ENCODE measurements at places on chromosomes 7 and 10. TPM values are rescaled to one million over a fixed set of nuclear protein-coding genes. Genes with fewer than 3 reads are reported as not detected.

DNA sequence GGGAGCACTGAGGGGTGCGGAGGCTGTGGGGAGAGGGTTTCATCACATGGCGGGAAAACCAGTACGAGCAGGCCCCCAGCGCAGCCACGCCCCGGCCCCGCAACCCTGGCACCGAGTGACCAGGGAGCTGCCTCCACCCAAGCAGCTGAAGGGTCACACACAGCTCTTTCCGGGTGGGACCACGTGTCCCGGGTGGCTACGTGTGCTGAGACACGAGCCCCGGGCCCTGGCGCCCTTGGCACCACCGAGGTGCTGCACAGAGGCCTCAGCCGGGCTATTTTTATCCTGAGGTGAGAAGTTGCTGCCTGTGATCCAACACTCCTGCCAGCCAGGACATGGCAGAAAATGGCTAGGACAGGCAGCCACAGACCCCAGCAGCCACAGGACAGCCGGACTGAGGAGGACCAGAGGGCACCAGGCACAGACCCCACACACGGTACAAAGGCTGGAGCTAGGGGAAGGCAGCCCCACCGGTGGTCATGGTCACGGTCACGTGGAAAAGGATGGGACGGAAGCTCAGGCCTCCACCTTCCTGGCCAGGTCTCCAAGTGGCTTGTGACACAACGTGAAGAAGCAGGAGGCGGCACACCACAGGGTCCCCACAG lies 223.7 kb downstream of the MAD1L1 start:
- H3K27ac ChIP-seq, result no peak overlapping the region
- peaks cover 11% of the 10 kb centered on the region for H3K36me3 ChIP-seq
- DNase-seq, result no peak
- H3K4me1 ChIP-seq, result peaks cover 16% of the 10 kb centered on the region

DNA sequence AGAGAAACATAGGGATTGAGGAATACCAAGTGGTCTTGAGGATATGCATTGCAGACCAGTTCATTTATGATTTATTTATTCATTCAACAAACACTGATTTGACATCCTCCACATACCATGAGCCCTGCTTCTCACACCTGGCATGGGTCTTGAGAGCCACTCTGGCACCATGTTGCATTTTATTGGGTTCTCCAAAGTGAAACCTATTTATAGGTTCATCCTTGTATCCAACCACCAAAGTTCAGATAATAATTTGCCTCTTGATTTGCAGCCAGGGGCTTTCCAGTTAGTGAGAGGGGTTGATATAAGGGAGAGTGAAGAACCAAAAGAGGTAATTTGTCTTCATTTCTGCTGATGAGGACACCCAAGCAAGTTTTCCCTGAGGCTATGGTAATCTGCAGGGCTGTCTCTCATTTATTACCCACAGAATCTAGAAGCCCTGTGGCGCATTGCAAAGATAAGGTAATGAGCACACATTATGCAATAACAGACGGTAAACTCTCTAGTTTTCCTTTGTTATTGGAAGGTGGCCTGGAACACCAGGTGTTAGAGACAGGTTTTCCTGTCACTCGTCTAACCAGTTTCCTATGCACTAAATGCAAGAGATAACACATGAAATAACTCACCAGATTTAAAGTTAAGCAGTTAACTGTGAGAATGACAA lies 28.8 kb upstream of the ICA1 start:
- H3K4me1 ChIP-seq, result no peaks in the 10 kb centered on the region
- H3K36me3 ChIP-seq, result no peaks in the 10 kb centered on the region
- no peak overlapping the region for H3K27ac ChIP-seq
- H3K4me3 ChIP-seq, result no peak overlapping the region

DNA sequence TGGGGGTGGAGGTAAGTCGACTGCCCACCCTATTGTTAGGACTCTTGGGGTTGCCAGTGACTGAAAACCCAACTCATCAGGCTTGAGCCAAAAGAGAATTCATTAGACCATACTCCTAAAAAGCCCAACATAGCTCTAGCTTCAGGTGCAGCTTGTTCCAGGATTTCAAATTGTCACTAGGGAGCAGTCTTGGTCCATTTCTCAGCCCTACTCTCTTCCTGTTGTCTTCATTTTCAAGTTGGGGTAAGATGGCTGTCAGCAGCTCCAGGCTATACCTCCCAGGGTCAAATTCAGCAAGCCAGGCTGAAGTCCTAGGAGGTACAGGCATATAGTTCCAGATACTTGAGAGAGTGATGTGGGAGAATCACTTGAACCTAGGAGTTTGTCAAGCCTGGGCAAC lies 14.9 kb upstream of the COL13A1 start:
- no peaks in the 10 kb centered on the region for H3K4me1 ChIP-seq
- no peaks in the 10 kb centered on the region for H3K36me3 ChIP-seq
- no peak overlapping the region for H3K27ac ChIP-seq
- H3K27me3 ChIP-seq, result peaks cover 4% of the 10 kb centered on the region
- no peak overlapping the region for H3K4me3 ChIP-seq

- H3K27me3 ChIP-seq, result no peaks in the 10 kb centered on the region
- H3K4me3 ChIP-seq, result no peak overlapping the region
- no peaks in the 10 kb centered on the region for H3K4me1 ChIP-seq
- H3K27ac ChIP-seq, result no peak overlapping the region
- no peaks in the 10 kb centered on the region for H3K36me3 ChIP-seq
Measured at GRCh38 chr7:124390301-124390700, 357.4 kb upstream of the TMEM229A start.

DNA sequence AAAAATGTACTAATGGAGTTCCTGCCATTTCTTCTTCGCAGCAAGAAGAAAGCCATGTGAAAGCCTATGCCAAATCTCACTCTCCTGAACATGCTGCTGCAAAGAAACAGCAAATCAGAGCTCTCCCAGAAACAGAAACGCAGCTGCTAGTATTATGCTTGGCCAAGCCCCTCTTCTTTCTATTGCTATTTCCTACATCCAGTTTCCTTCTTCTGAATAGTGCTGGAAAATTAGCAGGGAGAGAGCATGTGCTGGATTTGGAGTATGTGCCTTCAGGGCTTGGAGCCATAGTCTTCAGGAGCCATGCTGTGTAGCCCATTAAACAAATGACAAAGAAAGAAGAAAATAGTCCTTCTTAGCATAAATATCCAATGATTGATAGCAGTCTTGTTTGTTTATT lies 852.0 kb upstream of the PHF14 start:
- no peak overlapping the region for H3K4me3 ChIP-seq
- DNase-seq, result no peak
- no peaks in the 10 kb centered on the region for H3K4me1 ChIP-seq
- H3K27ac ChIP-seq, result no peak overlapping the region
- H3K36me3 ChIP-seq, result no peaks in the 10 kb centered on the region

DNA sequence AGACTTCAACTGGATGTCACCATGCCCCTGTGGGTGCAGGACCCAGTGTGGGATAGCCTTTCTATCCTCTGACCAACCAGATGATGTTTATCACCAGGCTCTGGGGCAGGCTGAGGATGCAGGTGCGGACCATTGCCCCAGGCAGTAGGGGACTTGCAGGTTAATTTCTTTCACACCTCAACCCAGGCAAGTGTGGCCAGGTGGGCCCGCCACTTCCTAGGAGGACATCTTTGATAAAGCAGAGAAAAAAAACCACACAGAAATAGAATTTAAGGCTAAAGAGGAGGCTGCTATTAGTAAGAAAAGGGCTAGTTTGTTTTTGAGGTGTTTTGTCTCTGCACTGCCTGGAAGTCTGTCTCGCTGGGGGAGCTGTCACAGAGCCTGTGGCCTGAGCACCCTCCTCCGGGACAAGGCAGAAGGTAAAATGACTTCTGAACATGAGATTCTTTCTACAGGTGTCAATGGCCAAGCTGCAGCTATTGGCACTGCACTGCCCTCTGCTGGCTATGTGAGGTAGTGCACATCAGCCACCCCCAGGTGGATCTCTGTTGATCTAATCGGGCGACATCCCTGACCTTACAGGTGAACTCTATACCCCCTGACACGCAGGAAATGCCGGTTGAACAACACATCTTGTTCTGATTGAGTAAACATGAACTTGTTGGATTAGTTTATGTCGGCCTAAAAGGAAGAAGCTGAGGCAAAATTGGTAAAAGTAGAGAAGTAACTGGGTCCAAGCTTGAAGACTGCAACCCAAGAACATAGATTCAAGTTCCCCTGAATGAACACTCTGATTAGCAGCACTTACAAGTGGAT lies 21.0 kb downstream of the UPP1 start:
- peak overlapping the region; percentile 88 for H3K27ac ChIP-seq
- peaks cover 8% of the 10 kb centered on the region for H3K4me1 ChIP-seq
- no peaks in the 10 kb centered on the region for H3K27me3 ChIP-seq
- peaks cover 12% of the 10 kb centered on the region for H3K36me3 ChIP-seq
- DNase-seq, result peak; percentile 90

DNA sequence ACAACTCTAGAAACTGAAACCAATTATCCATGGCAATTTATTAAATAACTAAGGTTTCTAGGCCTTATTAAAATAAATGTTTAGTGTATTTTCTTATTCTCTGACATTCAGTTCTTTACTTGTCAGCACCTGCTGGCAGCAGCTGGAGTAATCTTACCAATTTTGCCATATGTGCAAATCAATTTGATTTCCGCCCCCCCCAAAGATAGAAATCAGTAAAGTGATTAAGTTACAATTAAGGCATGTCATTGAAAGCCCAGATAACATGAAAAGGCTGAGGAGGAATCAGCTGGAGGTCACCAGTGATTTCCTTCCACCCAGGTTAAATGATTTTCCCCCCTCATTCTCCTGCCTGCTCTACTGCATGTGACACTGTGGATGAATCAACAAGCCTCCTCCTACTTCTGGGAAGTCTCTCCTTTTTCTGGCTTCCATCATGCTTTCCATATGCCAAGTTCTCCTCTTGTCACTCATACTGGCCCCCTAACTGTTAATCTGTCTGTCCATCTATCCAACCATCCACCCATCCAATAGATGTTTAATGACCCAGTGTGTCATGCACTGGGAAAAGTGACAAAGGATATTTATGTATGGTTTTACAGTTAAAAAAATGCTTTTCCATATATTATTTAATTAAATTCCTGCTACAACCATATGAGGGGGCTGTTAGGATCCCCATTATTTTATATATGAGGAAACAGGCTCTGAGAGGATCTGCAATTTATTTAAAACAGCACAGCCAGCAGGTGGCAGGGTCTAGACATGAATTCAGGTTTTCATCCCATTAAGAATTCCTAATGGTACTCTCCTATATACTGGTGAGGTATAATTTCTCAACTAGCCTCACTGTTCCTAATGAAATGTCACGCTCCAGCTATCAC lies 116.5 kb downstream of the ATXN7L1 start:
- no peaks in the 10 kb centered on the region for H3K36me3 ChIP-seq
- no peak for DNase-seq
- H3K27ac ChIP-seq, result no peak overlapping the region
- no peaks in the 10 kb centered on the region for H3K27me3 ChIP-seq

- no peaks in the 10 kb centered on the region for H3K36me3 ChIP-seq
- no peak overlapping the region for H3K4me3 ChIP-seq
- no peak overlapping the region for H3K27ac ChIP-seq
- H3K4me1 ChIP-seq, result no peaks in the 10 kb centered on the region
Measured at GRCh38 chr7:141208539-141208938, 134.7 kb downstream of the TMEM178B start.

GRCh38 chr7:142808802-142809583 lies 38.2 kb downstream of the PRSS2 start:
- H3K36me3 ChIP-seq, result peaks cover 10% of the 10 kb centered on the region
- H3K4me3 ChIP-seq, result peak overlapping the region; percentile 86
- peaks cover 2% of the 10 kb centered on the region for H3K27me3 ChIP-seq
- H3K4me1 ChIP-seq, result peaks cover 99% of the 10 kb centered on the region

DNA sequence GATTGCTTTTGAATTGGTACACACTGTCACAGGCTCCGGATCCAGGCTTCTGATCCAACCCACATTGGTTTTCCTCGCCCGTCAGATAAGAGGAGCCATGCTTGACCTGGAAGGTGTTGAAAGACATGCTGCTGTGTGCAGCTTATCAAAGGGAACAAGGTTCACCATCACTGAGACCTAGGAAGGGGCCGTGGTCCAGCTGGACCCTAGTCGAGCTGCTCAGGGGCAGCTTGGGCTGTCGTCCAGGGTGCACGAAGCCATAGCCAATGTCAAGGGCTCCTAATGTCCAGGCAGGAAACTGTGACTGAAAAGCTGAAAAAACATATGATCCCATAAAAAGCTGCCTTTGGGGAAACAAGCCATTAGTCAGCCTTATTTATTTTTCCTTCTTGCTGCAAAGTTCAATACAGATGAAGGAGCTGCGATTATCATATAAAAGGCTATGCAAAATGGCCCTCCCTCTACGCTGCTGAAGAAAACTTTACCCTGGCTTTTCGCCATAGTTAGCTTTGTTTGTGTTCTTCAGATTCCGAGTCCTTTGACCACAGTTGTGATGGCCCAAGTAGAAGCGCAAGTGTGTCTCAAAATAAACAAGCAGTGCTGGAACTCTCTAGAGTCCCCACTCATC lies 118.0 kb downstream of the CREB5 start:
- no peaks in the 10 kb centered on the region for H3K4me1 ChIP-seq
- DNase-seq, result no peak
- H3K36me3 ChIP-seq, result no peaks in the 10 kb centered on the region
- peaks cover 2% of the 10 kb centered on the region for H3K27me3 ChIP-seq
- H3K4me3 ChIP-seq, result no peak overlapping the region

DNA sequence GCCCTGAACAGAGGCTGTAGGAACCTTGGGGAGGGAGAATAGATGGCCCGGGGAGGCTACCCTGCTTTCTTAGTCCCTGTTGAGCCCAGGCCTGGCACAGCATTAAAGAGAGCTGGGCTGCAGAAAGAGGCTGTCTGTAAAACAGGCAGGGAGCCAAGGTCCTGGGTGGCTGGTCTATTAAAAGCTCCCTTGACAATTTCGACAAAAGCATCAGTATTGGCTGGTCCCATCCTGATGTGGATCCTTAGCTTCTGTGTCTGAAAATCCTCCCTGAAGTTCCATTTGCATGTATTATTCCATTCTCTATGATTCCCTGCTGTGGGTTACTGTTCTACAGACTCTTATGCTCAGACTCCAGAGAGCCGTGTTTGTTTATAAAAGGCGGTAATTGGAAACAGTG lies 158.5 kb downstream of the GALNT17 start:
- H3K27ac ChIP-seq, result no peak overlapping the region
- no peak for DNase-seq
- no peaks in the 10 kb centered on the region for H3K36me3 ChIP-seq
- no peak overlapping the region for H3K4me3 ChIP-seq
- H3K27me3 ChIP-seq, result no peaks in the 10 kb centered on the region

DNA sequence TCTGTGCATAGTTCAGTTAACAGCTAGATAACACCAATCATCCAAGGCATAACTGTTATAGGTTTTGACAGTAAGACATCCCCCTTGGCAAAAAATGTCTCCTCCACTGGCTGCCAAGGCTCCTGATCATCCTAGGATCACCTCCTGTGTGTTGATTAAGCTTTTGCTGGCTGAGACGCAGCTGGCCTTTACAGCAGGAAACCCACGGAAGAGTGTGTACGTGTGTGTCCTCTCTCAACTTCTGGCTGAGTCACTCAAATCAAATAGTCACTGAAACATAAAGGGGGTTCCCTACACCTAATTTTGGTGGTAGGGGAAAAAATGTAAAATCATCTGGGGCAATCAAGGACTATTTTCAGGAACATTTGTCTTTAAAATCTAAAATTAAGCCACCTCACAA lies 208.8 kb downstream of the CTNNA3 start:
- H3K36me3 ChIP-seq, result peaks cover 4% of the 10 kb centered on the region
- no peak overlapping the region for H3K4me3 ChIP-seq
- no peaks in the 10 kb centered on the region for H3K4me1 ChIP-seq
- peaks cover 6% of the 10 kb centered on the region for H3K27me3 ChIP-seq
- no peak for DNase-seq
- no peak overlapping the region for H3K27ac ChIP-seq

GRCh38 chr7:35477609-35478008 lies 217.3 kb downstream of the HERPUD2 start:
- DNase-seq, result no peak
- no peaks in the 10 kb centered on the region for H3K36me3 ChIP-seq
- H3K4me3 ChIP-seq, result no peak overlapping the region

Gene NPY4R
- not detected for total RNA-seq

Data from naive thymus-derived CD8-positive, alpha-beta T cell (primary cell).